ENCODE measurements at places on chromosomes 5 and 9. TPM values are rescaled to one million over a fixed set of nuclear protein-coding genes. Genes with fewer than 3 reads are reported as not detected.

PRDM9 gene
- total RNA-seq, result not detected

DNA sequence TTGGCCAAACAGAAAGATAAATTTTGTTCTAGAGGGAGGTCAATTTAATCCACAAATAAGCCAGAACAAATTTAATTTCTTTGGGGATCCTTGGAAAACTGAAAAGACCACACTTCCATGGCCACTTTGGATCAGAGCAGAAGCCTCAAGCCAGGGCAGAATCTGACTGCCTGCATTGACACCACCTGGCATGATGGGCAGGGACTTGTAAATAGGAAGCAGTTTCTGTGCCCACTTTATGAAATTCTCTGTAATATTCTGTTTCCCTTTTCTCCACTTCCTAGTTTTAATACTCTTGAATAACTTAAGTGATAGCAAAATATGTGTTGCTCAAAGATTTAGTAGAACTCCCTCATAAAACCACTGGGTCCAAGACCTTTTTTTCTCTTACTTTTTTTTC, 6.7 kb upstream of the TMEM252 start:
- DNase-seq, result no peak

DNA sequence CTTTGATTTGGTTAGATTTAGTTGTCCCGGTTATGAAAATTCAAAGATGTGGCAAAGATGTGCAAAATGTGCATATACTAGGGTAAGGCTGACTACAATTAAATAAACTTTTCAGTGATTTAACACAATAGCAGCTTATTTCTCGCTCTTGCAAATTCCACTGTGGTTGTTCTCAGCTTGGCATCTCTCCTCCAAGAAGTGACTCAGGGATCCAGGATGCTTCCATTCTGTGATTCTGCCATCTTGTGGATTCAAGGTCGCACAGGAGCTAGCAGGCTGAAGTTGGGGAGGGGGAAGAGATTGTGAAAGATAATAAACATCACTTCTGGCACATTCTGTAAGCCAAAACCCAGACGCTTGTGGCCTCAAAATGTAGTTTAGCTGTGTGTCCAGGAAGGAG, 60.1 kb upstream of the TGFBR1 start:
- no peak for DNase-seq

GRCh38 chr9:91025856-91026255, 224.2 kb downstream of the SYK start:
- DNase-seq, result no peak

DNA sequence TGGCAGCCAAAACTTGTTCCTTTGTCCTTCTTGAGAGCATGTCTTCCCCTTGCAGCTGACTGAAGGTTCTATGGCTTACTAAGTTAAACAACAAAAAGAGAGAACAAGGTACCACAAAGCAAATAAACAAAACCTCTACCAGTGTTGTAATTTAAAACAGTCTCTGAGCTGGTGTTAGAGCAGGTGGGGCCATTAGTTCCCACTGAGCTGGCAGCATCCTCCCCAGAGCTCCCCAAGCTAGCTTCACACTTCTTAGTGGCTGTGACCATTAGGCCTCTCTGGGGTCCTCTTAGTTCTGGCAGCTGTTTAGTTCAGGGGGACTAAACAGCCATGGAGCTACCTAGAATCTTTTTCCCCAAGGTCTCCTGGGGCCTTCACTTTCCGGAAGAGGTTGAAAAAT, 128.6 kb upstream of the ELL2 start:
- DNase-seq, result no peak

GRCh38 chr5:173969167-173970049, 19.6 kb upstream of the C5orf47 start:
- no peak for DNase-seq

- no peak for DNase-seq
These were observed 30.7 kb upstream of the IL31RA start for GRCh38 chr5:55820488-55820887.

GRCh38 chr9:69339620-69340019, 14.6 kb downstream of the ENTREP1 start:
- DNase-seq, result peak; percentile 3

- no peak for DNase-seq
These were observed 235.5 kb upstream of the ZNF608 start for GRCh38 chr5:124981901-124982300.
